ENCODE measurements at places on chromosomes 7 and 10.

- no peaks in the 10 kb centered on the region for H3K36me3 ChIP-seq
- no peaks in the 10 kb centered on the region for H3K4me1 ChIP-seq
- no peaks in the 10 kb centered on the region for H3K27me3 ChIP-seq
- H3K4me3 ChIP-seq = no peak overlapping the region
- H3K27ac ChIP-seq = no peak overlapping the region
Measured at GRCh38 chr7:154577141-154577873, 425.6 kb downstream of the PAXIP1 start.

GRCh38 chr7:68438016-68438415, 1160.3 kb upstream of the AUTS2 start:
- H3K36me3 ChIP-seq = no peaks in the 10 kb centered on the region
- no peaks in the 10 kb centered on the region for H3K27me3 ChIP-seq
- no peak for DNase-seq
- no peaks in the 10 kb centered on the region for H3K4me1 ChIP-seq

GRCh38 chr7:106568002-106568679, 92.8 kb downstream of the CCDC71L start:
- H3K27me3 ChIP-seq = 0 out of 3 replicates have a peak, but pooled peaks cover 4% of the 10 kb centered on the region
- H3K27ac ChIP-seq = no peak overlapping the region
- H3K4me3 ChIP-seq = no peak overlapping the region
- no peak for DNase-seq
- H3K4me1 ChIP-seq = no peaks in the 10 kb centered on the region

DNA sequence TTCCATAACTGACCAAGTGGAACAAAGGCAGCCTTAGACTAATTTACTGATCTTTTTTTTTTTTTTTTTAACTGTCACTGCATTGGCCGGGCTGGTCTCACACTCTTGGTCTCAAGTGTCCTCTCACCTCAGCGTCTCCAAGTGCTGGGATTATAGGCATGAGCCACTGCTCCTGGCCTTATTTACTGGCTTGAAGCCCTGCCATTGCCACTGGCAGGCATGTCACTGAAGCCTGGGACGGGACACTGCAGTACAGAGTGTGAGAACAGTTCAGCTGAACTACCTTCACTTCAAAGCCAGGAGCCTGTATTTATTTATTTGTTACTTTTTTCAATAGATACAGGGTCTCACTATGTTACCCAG, 15.4 kb upstream of the ARHGAP12 start:
- no peak overlapping the region for H3K4me3 ChIP-seq
- no peaks in the 10 kb centered on the region for H3K36me3 ChIP-seq
- no peak for DNase-seq
- no peaks in the 10 kb centered on the region for H3K27me3 ChIP-seq

DNA sequence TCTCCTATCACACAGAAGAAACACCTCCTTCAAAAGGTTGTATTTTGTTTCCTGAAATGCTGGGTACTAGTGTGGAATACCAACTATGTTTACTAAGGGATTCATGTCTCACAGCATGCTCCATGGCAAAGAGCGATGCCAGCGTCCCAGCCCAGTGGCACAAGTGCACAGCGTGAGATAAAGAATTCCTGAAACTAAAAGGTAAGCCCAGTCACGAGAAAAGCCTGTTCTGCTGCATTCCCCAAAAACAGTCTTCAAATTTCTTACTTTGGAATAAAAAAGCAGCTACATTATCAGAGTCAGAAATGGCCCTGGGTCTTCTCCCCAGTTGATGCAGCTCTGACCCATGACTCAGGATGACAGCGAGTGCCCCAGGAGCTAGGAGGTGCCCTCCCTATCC, 53.1 kb upstream of the DDC start:
- H3K27ac ChIP-seq = no peak overlapping the region
- H3K27me3 ChIP-seq = no peaks in the 10 kb centered on the region
- no peaks in the 10 kb centered on the region for H3K36me3 ChIP-seq
- H3K4me3 ChIP-seq = no peak overlapping the region
- H3K4me1 ChIP-seq = peaks cover 29% of the 10 kb centered on the region

- peaks cover 3% of the 10 kb centered on the region for H3K36me3 ChIP-seq
- H3K27ac ChIP-seq = no peak overlapping the region
- H3K27me3 ChIP-seq = no peaks in the 10 kb centered on the region
- no peaks in the 10 kb centered on the region for H3K4me1 ChIP-seq
- H3K4me3 ChIP-seq = no peak overlapping the region
Measured at GRCh38 chr7:44655341-44655740, 48.9 kb downstream of the OGDH start.

- H3K4me3 ChIP-seq = no peak overlapping the region
- no peak for DNase-seq
- H3K4me1 ChIP-seq = no peaks in the 10 kb centered on the region
- H3K27ac ChIP-seq = no peak overlapping the region
- H3K36me3 ChIP-seq = no peaks in the 10 kb centered on the region
- H3K27me3 ChIP-seq = peaks cover 8% of the 10 kb centered on the region
Measured at GRCh38 chr10:122650331-122650730, 49.3 kb downstream of the C10orf120 start.

DNA sequence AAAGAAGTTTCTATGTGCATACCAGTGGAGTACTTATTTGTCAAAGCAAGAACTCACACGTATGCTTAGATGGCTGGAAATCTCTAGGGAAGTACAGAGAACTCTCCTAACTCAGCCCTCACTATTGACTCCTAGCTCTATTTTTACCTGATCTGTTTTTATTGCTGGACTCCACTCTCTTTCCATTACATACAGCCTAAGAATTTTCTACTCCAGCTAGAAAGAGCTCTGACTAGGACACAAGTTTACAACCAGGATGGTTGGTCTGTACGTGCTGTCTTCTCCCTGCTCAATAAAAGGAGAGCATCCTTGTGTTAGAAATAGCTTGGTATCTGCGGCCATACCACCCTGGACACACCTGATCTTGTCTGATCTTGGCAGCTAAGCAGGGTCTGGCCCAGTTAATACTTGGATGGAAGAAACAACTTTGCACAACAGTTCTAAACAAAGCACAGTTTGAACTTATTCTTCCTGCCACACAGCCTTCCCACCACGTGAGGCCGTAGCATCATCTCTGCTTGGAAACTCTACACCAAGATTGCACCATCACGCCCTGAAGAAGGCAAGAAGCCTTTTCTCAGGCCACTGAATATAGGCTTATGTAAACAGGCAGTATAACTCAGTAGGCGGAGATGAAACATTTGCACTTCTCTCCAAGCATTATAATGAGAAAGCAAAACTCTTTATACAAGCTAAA, 50.7 kb downstream of the KCNMA1 start:
- H3K27me3 ChIP-seq = peaks cover 3% of the 10 kb centered on the region
- H3K4me1 ChIP-seq = no peaks in the 10 kb centered on the region
- H3K27ac ChIP-seq = no peak overlapping the region
- no peaks in the 10 kb centered on the region for H3K36me3 ChIP-seq
- DNase-seq = no peak
- H3K4me3 ChIP-seq = no peak overlapping the region

GRCh38 chr10:122459561-122460273, 1.6 kb upstream of the HTRA1 start:
- H3K4me3 ChIP-seq = no peak overlapping the region
- DNase-seq = no peak
- no peaks in the 10 kb centered on the region for H3K36me3 ChIP-seq
- no peak overlapping the region for H3K27ac ChIP-seq

DNA sequence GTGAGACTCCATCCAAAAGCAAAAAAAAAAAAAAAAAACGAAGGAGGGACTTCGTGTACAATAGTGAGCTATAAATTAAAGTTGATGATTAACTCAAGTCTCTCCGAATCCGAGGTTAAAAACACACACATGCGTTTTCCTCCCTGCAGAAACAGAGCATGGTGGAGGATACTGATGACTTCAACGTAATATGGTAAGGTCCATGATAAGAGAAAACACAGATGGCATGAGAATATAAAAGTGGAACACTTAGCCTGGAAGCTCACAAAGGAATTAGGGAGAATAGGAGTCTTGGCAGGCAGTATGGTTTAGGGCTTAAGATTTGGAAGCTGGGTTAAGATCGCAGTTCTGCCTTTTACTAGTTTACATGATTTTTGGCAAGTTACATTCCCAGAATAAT, 20.1 kb upstream of the GSTK1 start:
- H3K27me3 ChIP-seq = no peaks in the 10 kb centered on the region
- no peak overlapping the region for H3K27ac ChIP-seq
- no peaks in the 10 kb centered on the region for H3K36me3 ChIP-seq
- H3K4me3 ChIP-seq = no peak overlapping the region

DNA sequence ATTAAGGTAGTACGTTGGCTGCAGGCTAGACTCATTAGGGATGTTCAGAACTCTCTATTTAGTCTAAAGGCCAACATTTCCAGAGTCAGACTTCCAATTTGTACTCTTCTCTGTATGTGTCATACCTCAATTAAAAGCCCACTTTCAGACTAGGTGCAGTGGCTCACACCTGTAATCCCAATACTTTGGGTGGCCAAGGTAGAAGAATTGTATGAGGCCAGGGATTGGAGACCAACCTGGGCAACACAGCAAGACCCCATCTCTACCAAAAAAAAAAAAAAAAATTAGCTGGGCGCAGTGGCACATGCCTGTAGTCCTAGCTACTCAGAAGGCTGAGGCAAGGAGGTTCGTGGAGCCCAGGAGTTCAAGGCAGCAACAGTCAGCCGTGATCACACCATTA, 190.7 kb upstream of the KAT6B start:
- H3K36me3 ChIP-seq = peaks cover 13% of the 10 kb centered on the region
- H3K27me3 ChIP-seq = no peaks in the 10 kb centered on the region
- no peak overlapping the region for H3K4me3 ChIP-seq
- no peak overlapping the region for H3K27ac ChIP-seq

GRCh38 chr7:41942468-41943093, 239.7 kb upstream of the INHBA start:
- H3K27ac ChIP-seq = peak overlapping the region; percentile 72
- no peaks in the 10 kb centered on the region for H3K36me3 ChIP-seq
- peak; percentile 91 for DNase-seq
- peaks cover 29% of the 10 kb centered on the region for H3K4me1 ChIP-seq

Measured in HepG2 (cell line).